Stimulated activated CD4-positive, alpha-beta T cell treated with anti-CD3 and anti-CD28 coated beads, Interleukin-1b, Interleukin-23, amount 100 ng/mL, for 4 hours (primary cell): ENCODE measurements at places on chromosomes 12 and 14.

GRCh38 chr12:108788076-108788782, 56.9 kb upstream of the CORO1C start:
- DNase-seq: no peak

DNA sequence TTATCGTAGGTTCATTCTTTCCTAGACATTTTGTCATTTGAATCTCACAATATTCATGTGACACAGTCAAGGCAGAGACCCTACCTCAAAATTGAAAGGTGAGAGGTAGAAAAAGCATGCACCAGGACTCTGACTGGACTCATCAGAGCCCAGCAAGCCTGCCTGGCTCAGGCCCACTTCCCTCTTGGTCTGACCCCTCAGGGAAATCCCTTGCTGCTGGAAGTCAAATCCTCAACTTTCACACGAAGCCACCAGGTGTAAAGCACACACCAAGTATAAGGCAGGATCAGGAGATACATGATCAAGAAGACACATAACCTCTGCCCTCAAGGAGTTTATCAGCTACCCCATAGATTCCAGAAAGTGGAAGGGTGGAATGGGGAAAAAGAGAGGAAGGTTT, 18.8 kb downstream of the NIN start:
- DNase-seq: no peak

DNA sequence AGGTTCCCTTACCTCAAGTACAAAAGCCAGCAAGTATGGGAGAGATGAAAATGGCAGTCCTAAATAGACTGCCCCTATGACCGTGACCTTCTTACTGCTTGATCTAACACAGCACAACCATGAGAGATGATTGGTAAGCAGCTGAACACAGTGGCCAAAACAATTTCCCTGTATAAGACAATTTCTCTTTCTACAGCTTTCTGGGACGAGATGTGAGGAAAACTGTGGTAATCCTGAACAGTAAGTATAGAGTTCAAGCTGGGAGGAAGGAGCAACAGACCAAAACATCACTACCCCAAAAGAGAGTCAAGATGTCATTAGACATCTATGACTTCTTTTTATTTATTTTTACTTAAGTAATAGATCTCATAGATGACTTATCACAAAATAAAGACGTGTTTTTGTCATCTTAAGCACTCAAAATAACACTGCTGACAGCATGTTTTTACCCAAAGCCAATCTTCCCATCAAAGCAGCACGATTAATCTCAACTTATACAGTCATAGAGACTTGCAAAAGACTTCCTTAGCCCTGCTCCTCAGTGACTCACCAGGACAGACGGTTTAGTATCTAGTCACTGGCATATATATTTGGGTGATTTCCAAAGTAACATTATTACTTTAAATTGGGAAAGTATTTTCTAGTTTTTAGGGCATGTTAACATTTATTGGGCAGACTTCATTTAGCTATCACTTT, 3.7 kb downstream of the TMEM52B start:
- no peak for DNase-seq

GRCh38 chr14:90871605-90872233, 55.5 kb upstream of the TTC7B start:
- no peak for DNase-seq

- DNase-seq: no peak
These were observed 836 bp downstream of the PTPN21 start for GRCh38 chr14:88553886-88554456.

- no peak for DNase-seq
These were observed 293.5 kb upstream of the RTL1 start for GRCh38 chr14:101196795-101197590.

DNA sequence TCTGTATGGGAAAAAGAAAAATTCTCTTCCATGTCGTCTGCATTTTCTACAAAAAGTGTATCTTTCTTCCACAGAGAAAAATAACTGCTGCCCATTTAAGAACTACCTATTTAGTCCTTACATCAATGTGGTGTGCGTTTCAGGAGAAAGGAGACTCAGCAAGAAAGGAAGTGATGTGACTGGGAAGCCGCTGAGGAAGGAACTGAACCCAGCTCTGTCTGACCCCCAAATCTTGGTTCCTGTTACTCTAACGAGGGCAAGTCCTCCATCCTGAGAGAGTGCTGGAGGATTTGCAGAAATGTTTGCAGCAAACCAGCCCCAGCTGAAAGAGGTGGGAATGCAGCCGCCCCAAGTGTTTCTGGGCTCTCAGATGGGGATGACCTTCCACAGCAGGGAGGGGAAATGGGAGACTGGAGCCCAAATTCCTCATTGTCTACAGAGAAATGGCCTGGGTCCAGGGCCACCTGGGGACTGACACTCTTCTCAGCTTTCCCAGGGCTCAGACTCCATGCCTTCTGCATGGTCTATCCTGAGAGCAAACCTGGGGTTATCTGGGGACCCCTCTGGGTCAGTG, 6.7 kb upstream of the MLEC start:
- DNase-seq: no peak

- DNase-seq: peak; percentile 19
These were observed 594 bp downstream of the KRAS start for GRCh38 chr12:25249931-25250738.

DNA sequence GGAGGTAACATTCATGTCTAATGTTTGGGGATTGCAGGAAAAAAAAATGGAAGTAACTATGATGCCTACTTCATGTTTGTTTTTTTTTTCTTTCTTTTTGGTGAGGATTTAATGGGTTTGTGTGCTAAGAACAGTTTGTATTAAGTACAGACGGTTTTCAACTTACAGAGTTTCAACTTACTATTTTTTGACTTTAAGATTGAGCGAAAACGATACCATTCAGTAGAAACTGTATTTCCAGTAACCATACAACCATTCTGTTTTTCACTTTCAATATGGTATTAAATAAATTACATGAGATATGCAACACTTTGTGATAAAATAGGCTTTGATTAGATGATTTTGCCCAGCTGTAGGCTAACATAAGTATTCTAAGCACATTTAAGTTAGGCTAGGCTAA, 10.4 kb downstream of the TECPR2 start:
- no peak for DNase-seq

- peak; percentile 19 for DNase-seq
These were observed 8.0 kb downstream of the SCNN1A start for GRCh38 chr12:6367065-6367968.
